Esophagus mucosa (tissue), 1 donor: ENCODE measurements at places on chromosomes 3 and 15. TPM values are rescaled to one million over a fixed set of nuclear protein-coding genes. Genes with fewer than 3 reads are reported as not detected.

DNA sequence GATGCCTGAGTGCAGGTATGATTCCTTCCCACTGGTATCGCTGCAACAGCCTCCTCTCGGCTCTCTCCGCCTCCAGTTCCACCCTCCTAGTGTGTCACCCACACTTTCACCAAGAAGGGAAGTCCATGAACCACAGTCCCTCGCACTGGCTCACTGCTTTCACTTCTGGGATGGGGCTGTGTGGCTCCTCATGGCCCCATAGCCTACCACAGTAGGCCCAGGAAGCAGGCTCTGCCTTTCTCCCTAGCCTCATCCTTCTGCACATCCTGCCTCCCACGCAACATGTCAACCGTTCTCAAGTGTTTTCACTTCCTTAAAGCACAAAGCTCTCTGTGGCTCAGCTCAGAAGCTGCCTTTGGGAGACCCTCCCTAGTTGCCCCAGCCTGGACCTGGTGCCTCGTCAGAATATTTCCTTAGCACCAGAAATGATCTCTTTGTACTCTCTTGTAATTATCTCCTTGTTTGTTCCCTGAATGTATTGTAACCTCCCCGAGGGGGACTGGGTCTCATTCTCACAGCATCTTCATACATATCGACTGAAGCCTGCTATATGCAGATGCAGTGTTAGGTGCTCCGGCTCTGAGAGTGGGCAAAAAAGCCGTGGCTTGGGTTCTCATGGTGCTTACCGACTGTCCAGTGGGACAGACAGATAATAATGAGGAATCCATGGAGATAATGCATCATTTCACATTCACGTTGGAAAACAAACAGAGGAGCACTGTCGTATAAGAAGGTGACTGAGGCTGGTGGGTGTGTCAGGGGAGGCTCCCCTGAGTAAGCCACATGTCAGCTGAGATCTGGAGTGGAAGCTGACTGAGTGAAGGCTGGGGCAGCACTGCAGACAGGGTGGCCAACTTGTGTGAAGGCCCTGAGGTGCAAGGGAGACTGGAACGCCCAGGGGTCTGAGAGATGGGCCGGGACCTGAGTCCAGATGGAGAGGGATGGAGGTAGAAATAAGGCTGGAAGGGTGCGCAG is 107.1 kb downstream of the DGKG start:
- ATAC-seq = peak; percentile 36

- ATAC-seq = no peak
Measured at GRCh38 chr3:56173601-56174000, 294.7 kb downstream of the ERC2 start.

DNA sequence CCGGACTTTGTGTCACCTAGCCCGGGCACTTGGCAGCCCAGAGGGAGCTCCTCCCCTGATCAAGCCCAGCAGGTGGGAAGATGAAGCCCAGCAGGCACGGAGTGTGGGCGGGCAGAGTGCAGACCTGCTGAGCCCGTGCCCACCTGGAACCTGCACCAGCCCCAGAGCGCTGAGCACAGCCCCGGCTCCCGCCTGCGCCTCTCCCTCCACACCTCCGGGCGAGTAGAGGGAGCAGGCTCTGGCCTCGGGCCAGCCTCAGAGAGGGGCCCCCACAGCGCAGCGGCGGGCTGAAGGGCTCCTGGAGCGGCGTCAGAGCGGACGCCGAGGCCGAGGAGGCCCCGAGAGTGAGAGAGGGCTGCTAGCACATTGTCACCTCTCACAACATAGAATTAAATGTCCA is 257.7 kb downstream of the VGLL3 start:
- no peak for ATAC-seq

GRCh38 chr3:52185837-52186236 is 12.1 kb upstream of the ALAS1 start:
- no peak for ATAC-seq

DNA sequence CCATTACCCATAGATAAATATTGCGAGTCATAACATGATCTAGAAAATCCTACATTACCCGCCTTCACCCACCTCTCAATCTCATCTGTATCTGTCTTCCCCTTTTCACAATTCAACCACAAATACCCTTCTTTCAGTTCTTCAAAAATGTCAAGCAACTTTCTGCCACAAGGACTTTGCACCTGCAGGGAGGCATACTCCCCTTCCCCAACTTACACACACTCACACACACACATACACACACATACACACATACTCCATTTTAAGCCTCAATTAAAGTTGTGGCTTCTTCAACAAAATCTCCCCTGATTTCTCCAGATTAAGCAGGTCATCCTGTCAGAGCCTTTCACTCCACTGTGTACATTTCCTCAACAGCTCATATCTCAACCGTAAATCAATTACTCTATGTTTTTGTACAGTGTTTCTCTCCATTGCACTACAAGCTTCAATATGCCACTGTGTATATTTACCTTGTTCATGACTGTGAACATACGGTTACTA is 33.1 kb upstream of the CCDC50 start:
- ATAC-seq = peak; percentile 60

- no peak for ATAC-seq
Measured at GRCh38 chr3:186081678-186082077, 27.2 kb downstream of the ETV5 start.

DNA sequence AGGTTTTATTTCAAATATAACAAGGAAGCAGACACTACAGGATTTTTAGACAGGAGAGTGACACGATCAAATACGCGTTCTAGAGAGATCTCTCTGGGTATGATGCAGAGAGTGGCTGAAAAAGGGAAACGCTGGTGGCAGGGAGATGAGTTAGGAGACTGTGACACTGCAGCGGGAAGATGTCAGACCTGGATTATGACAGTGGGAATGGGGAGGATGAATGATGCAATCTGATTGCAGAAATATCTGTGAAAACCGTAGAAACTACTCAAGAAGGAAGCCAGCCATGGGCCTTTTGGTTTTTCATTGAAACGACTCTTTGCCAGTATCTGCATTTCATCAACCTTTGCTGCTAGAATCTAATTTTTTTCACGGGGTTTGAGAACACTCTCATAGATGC is 157.9 kb downstream of the FAM43A start:
- no peak for ATAC-seq

GRCh38 chr3:8143186-8143585 is 358.4 kb upstream of the LMCD1 start:
- ATAC-seq = no peak

DNA sequence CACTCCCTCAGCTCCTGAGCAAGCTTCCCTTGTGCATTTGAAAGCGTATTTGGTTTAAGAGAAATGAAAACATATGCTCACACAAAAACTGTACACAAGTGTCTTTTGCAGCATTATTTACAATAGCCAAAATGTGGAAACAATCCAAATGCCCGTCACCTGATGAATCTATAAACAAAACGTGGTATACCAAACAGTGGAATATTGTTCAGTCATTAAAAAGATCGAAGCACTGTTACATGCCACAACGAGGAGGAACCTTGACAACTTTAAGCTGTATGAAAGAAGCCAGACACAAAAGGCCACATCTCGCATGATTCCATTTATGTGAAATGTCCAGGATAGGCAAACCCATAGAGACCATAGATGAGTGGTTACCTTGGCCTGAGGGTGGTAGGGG is 71.6 kb upstream of the CMTM7 start:
- ATAC-seq = no peak

DNA sequence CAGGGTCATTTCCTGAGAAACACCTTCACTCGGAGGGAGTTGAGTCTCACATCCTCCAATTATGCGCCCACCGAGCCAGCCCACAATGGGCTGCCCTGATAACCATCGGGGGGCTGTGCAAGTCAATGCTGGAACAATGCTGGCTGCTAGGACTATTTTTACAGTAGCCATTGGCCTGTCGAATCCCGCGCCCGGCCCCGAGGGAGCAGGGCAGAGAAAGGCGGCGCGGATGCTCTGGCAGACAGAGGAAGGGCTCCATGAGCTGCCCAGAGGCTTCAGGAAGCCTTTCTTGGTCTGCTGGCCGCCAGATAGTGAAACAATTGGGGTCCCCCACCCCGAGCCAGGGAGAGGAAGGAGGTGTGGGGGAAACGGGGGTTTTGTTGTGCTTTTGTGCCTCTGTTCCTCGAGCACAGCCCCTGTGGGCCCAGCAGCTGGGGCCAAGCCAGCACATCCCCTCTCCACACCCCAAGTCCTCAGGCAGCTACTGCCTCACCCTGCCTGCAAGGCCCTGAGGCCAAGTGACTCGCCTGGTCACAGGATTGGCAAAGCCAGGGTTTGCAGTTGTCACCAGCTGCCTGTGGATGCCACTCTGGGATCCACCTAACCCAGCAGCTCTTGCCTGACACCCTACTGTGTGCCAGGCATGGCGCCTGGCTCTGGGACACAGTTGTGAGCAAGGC is 39.0 kb downstream of the SLC6A6 start:
- ATAC-seq = peak; percentile 56

DNA sequence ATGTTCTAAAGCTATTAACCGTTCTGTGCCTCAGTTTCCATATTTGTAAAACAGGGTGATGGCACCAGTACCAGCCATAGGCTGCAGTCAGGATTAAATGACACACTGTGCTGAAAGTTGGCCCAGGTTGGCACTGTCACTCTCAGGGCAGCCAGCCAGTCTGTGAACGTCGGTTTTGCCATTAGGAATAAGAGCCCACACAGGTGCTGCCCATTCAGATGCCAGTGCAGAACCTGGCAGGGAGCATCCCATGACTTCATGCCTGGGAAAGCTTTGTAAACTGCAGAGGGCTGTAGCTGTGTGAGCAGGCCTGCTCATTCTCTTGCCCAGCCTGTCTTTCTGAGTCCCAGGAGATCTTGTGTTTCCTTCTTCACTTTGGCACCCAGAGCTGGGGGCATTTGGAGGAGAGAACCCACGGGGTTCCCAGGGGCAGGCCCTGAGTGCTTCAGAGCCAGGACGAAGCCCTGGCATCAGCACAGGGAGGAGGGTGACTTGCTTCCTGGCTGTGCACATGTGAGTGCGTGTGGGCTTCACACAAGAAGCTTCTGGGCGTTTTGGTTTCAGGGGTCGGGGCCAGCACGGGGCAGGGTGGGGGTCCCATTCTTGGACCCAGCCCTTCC is 46.9 kb downstream of the ZNF710 start:
- ATAC-seq = no peak

DNA sequence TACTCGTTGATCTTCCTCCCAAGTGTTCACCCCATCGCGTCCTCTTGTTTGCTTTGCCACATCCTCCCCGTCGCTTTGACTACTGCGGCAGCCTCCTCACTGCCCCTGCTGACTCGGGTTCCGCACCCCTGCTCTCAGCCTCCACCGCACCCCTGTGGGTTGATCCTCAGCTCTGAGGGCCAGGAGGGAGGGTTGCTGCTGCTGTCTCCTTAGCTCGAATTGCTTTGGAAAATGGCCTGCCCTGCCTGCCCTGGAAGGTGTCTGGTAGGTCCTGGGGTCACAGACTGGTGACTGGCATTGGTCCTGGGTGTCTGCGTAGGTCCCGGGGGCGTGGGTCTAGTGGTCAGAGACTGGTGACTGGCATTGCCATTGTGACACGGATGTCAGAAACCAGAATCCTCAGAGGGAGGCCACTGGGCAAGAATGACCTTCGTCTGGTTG is 9.4 kb downstream of the MUC4 start:
- no peak for ATAC-seq

DNA sequence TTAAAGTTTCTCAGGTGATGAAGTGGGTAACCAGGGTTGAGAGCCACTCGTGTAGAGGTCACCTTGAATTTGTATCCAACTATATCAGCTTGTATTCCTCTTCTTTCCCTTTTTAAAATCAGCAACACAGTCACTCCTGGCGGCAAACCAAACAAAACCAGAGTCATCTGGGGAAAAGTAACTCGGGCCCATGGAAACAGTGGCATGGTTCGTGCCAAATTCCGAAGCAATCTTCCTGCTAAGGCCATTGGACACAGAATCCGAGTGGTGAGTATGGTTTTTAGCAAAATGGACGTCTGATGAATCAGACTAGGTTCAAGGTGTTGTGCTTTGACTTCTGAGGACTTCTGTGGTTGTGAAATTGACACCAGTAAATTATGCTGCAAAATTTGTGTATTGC is 3.9 kb downstream of the RPL35A start:
- no peak for ATAC-seq

LIPC gene
- not detected for total RNA-seq

ST8SIA2 gene
- total RNA-seq = 0.16 TPM

TEX55 gene
- total RNA-seq = not detected

OXTR gene
- 0.16 TPM for total RNA-seq

ERICH6 gene
- not detected for total RNA-seq

FBXW12 gene
- not detected for total RNA-seq

EPHB1 gene
- total RNA-seq = 0.40 TPM
